ENCODE measurements at places on chromosomes 13 and 19.

DNA sequence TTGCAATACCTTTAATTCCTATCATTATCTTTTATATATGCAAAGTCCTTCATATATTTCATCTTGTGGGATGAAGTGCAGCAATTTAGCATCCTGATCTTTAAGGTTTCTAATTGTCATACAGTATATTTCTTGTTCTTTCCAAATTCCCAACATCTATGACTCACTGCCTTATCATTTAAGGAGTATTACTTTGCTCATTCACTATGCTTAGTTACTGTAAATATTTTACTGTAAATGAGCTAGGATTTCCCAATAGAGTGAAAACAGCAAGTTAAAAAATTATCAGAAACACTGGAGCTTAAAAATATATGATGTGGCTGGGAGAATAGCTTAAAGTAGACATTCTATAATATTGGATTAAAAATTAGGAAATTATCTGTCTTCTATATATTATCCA, 69.9 kb downstream of the SLITRK6 start:
- no peak for DNase-seq

DNA sequence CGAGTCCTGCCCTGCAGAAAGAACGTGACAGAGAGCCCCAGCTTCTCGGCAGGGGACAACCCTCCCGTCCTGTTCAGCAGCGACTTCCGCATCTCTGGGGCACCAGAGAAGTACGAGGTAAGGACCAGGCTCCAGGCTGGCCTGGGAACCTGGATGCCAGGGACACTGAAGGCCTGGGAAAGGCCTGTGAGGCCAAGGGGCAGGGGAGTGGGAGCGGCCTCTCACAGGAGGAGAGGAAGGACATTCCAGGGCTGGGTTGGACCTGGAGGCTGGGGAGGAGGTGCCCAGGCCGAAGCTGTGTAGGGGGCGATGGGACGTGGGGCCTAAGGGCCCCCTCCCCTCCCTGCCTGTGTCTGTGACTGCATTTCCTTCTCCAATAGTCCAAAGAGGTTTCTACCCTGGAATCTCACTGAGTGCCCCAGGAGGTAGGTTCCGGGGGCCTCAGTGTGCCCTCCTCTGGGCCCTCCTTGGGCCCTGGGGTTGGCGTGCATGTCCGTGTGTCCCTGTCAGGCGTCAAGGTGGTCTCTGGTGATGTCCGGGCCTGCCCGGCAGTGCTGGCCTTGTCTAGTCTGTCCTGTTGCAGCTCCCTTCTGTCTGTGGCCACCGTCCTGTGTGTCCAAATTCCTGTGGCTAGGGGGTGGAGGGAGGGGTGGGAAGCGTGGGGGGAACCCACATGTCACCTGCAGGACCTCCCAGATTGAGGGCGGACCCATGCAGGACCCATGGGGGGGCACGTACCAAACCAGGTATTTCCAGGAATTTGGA, 16.9 kb upstream of the CD22 start:
- no peak for DNase-seq

GRCh38 chr13:80400164-80400864, 59.4 kb upstream of the SPRY2 start:
- DNase-seq = no peak

DNA sequence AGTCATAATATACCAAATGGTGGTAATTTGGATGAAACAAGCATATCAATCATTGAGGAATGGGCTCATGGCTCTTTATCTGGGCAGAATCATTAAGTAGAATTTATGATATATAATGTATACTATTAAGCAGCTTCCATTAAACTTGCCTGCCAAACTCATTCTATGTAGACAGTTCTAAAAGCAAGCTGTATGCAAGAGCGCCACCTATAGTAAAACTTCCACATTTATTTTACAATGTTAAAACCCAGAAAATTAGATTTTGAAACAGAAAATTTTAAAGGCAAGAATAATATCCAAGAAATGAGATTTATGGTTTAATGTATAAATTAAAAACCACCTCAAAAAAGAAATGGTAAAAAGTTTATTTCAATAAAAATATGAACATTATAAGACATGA, 161.5 kb downstream of the MZT1 start:
- no peak for DNase-seq

DNA sequence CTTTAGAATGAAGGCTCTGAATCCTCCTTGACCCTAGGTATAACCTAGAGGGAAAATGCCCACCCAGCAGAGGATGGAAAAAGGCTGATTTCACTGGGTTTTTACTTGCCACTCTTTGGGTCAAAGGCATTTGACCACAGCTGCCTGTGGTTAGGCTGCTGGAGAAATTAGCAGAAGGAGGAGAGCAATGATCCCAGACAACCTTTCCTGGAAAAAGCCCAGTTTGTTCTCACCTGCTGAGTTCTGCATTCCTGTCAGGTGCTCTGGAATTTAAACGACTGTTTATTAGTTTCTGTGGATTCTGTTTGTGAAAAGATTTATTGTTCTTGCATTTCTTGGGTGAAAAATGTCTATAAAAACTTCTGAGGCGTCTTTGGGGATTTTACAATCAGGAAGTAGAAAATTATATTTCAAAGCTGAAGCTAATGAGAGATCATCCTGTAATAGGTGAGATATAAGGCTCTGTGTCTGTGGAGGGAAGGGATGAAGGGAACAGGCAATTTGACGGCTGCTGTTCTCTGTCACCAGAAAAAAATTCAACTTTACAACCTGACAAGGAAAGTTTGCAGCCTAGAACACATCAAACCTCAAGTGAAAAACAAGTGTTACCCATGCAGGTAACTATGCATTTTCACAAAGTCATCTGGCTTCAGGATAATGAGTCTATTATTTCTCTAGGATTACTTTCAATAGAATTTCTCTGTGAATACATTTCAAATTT, 519.7 kb downstream of the DIAPH3 start:
- no peak for DNase-seq

- DNase-seq = no peak
These were observed 274.4 kb upstream of the GPC6 start for GRCh38 chr13:92952161-92952560.

DNA sequence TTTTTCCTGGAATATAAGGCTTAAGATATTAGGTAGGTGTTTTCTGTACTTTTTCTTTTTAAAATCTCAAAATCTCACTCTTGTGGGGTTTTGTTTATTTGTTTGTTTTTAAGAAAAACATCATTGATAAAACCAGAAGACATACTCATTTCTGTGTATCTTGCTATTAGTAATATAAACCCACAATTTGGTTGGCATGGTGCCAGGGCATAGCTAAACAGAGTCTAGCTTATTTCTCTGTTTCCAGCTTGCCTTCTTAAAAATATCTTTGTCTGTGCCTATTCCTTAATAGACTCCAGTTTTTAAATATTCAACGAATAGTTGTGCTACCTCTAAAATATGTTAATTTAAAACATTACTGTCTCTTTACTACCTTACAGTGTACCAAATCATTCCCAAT, 1121.9 kb upstream of the PCDH20 start:
- no peak for DNase-seq

GRCh38 chr13:40585911-40586471, 80.5 kb downstream of the FOXO1 start:
- no peak for DNase-seq

- DNase-seq = no peak
These were observed 440.0 kb downstream of the KCTD12 start for GRCh38 chr13:76446191-76446590.

GRCh38 chr13:35724446-35724845, 248.0 kb upstream of the MAB21L1 start:
- no peak for DNase-seq

GRCh38 chr13:64305246-64305645, 2889.6 kb upstream of the PCDH20 start:
- DNase-seq = no peak

GRCh38 chr13:70941454-70941853, 833.2 kb upstream of the KLHL1 start:
- DNase-seq = no peak

DNA sequence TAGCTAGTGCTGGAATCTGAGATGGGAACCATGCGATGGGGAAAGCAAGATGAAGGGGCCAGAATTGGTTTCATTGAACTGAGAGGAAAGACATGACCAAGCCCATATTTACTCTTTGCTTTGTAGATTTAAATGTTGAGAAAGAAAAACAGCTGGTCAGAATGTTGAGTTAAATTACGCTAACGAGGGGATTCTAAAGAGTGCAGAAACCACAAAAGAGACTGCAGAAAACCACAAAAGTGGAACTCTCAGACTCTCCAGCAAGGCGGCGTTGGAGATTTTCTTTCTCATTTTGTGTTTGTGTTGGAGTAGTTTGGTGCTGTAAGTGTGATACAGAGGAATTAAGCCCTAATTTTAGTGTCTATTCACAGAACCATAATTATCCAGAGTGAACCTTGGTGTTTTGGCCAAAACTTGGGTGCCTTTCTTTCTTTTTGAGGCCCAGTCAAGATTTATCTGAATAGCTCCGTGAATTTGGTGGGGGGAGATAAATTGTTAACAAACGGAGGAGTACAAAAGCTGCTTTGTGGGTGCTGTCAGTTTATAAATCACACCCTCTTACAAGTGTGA, 26.3 kb downstream of the SAE1 start:
- DNase-seq = peak; percentile 51

- DNase-seq = no peak
These were observed 1016.6 kb upstream of the PCDH20 start for GRCh38 chr13:62432295-62432694.

DNA sequence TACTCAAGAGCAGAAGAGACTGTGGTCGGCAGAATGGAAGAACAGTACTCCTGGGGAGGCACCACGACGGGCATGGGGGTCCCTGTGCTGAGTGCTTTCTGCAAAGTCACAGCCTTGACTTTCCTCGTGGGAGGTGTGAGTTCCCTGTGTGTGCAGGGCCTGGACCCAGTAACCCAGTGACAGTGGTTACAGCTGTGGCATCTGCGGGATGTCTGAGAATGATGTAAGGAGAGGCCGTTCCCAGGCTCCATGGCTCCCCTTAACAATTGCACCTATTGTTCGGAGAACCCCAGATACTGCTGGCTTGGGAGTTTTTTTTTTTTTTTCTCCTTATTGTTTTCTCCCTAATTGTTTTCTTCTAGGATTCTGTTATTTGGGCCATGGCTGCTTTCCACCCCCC, 5.1 kb upstream of the NANOS2 start:
- no peak for DNase-seq

DNA sequence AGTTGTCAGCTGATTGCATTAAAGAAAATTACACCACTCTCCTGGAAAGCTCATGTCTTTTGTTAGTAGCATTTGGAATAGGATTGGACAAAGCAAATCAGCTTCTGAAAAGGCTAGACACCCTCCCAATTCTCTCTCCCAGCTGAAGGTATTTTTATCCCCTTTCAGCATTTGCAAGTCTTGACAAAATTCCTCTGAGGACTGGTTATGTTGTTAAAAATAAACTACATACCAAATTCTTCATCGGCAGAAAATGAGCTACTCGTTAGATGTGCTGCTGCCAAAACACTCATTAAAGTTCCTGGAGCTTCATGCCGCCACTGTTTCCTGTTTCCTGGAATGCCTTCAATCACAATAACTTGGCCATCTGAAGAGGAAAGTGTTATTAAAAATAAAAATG, 37.1 kb downstream of the UTP14C start:
- no peak for DNase-seq

GRCh38 chr13:48055712-48056111, 18.2 kb downstream of the NUDT15 start:
- DNase-seq = no peak

DNA sequence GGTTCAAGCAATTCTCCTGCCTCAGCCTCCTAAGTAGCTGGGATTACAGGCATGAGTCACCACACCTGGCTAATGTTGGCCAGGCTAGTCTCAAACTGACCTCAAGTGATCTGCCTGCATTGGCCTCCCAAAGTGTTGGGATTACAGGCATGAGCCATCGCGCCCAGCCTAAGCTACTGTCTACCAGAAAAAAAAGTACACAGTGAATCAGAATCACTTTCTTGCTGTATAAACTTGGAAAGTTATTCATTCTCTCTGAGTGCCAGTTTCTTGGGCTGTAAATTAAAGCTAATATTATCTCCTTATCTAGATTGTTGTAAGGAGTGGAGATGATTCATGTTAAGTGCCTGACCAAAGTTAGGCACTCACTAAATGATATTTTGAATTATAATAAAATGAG, 242.8 kb downstream of the ENOX1 start:
- no peak for DNase-seq

GRCh38 chr19:54470991-54471782, 1.9 kb downstream of the CDC42EP5 start:
- DNase-seq = no peak

DNA sequence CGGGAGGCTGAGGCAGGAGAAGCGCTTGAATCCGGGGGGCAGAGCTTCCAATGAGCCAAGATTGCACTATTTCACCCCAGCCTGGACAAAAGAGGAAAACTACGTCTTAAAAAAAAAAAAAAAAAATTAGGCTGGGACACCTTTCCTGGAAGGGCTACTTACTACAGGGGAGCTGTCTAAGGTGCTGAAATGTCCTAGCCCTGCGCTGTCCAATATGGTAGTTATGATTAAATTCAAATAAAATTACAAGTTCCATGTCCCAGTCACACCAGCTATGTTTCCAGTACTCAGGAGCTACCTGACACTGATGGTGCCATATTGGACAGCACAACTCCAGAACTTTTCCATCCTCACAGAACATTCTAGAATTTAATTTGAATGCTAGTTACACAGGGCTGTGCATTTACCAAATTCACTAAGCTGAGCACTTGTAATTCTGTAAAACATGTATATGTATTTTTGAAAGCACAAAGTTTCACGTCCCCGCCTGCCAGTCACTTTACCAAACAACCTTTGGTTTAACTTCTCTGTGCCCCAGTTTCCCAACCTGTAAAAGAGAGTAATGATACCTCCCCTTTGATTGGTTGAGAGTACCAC, 9.2 kb upstream of the ZSCAN22 start:
- DNase-seq = no peak

GRCh38 chr19:11496391-11497163, 9.1 kb downstream of the ZNF653 start:
- DNase-seq = peak; percentile 59

DNA sequence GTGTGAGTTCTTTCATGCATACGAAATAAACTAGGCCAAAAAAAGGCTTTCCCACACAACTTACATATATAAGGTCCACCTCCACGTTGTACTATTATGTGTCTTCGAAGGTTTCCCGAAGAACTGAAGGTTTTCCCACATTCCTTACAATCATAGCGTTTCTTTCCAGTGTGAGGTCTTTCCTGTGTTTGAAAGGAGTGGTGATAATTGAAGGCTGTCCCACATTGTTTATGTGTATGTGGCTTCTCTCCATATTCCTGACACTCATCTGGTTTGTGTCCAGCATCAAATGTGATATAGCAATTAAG, 14.6 kb downstream of the ZNF442 start:
- no peak for DNase-seq

GRCh38 chr13:82661126-82661525, 1221.1 kb downstream of the SLITRK1 start:
- DNase-seq = no peak

DNA sequence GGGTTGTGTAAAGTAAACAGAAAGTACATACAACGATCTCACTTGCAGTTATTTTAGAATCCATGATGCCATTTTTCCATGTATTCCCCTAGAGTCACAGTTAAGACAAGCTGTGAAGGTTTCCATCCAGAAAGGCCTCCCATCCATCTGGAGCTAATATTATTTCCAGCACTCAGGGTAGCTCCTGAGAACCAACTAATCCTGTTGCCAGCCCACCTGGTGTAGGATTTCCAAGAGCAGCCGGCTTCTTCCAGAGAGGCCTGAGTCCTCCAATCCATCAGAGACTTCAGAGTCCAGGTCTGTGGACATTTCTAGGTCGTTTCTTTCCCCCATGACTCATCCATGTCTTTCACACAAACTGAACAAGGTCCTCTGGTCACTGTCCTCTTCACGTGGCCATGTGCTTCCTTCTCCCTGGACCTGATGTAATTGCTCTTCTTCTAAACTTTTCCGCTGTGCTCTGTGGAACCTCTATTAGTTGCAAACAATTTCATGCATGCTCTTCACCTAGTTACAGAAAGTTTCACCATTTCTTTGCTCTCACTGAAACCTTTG, 270.3 kb upstream of the TMTC4 start:
- DNase-seq = no peak

- no peak for DNase-seq
These were observed 6.3 kb downstream of the SLC7A10 start for GRCh38 chr19:33219261-33219815.
